Suppressor macrophage treated with lipopolysaccharide for 4 hours (primary cell): ENCODE measurements at places on chromosomes 3 and 15.

GRCh38 chr3:138455801-138456716 lies 21.6 kb downstream of the ESYT3 start:
- no peak for DNase-seq

- DNase-seq: no peak
These were observed 110.4 kb upstream of the GMNC start for GRCh38 chr3:190972840-190973270.

GRCh38 chr15:82864967-82865366 lies 55.5 kb downstream of the WHAMM start:
- DNase-seq: no peak

DNA sequence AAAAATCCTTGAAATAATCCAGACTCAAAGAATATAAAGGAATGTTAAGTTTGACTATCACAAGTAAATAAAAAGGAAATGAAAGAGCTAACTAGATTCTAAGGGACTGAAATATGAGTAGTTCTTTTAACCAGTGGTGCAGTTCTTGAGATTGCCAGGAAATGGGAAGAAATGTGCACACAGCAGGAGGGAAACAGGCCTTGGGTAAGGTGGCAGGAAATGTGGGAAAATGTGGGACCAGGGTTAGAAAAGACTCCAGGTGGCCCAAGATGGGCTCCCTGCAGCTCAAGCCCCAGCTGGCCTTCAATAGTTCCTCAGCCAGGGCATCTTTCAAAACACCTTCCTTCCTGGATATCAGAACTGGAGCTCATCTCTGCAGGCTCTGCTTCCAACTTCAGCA lies 181.3 kb downstream of the ISL2 start:
- no peak for DNase-seq

GRCh38 chr3:80391573-80391972 lies 623.8 kb upstream of the ROBO1 start:
- no peak for DNase-seq
